ENCODE measurements at places on chromosomes 11 and 22. TPM values are rescaled to one million over a fixed set of nuclear protein-coding genes. Genes with fewer than 3 reads are reported as not detected.

GNAZ gene
- 0.35 TPM for total RNA-seq

GGT1 gene
- 44.6 TPM for total RNA-seq

DBX1 gene
- total RNA-seq, result not detected

ZP1 gene
- not detected for total RNA-seq

MISFA gene
- total RNA-seq, result 0.67 TPM

CSF2RB gene
- 0.58 TPM for total RNA-seq

VEGFB gene
- total RNA-seq, result 51.1 TPM

PGA5 gene
- not detected for total RNA-seq

A4GALT gene
- total RNA-seq, result 0.29 TPM

DNA sequence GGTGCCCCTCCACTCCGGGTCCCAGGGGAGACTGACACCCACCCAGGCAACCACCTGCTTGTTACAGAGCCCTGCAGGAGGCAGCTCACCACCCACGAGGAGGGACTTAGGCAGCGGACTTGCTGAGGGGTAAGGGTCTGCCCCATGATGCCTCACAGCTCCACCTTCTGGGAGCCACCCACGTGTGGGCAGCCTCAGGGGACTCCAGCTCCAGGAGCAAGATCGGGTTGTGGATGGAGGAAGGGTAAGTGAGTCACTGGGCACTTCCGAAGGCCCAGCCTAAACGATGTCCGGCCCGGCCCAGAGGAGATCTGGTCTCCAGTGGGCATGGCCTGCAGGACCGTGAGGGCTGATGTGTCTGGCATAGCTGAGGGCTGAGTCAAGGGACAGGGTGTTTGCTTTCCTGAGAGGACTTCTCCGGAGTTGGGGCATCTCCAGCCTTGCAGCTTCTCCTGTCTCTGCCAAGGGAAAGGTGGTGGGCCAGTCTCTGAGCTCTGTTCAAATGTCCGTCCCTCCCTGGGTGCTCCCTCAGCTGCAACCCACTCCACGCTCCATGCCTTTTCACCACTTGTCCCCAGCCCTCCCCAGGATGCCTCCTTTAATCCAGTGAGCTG lies 32.3 kb upstream of the P2RY2 start:
- H3K27ac ChIP-seq, result peak overlapping the region; percentile 16
- no peaks in the 10 kb centered on the region for H3K36me3 ChIP-seq
- peaks cover 24% of the 10 kb centered on the region for H3K27me3 ChIP-seq
- peaks cover 9% of the 10 kb centered on the region for H3K4me1 ChIP-seq
- no peak overlapping the region for H3K4me3 ChIP-seq
- DNase-seq, result no peak

GRCh38 chr22:29377979-29378378 lies 10.4 kb downstream of the AP1B1 start:
- H3K36me3 ChIP-seq, result peaks cover 25% of the 10 kb centered on the region
- no peak for DNase-seq
- peaks cover 40% of the 10 kb centered on the region for H3K4me1 ChIP-seq

DNA sequence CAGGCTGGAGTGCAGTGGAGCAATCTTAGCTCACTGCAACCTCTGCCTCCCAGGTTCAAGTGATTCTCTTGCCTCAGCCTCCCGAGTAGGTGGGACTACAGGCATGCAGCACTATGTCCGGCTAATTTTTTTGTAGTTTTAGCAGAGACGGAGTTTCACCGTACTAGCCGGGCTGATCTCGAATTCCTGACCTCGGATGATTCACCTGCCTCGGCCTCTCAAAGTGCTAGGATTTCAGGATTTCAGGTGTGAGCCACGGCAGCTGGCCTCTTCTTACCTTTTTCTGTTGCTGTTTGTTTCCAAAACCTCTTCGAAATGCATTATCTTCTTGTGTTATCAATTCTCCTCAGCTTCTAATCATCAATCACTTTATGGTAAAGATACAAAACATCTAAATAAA lies 22.1 kb upstream of the TMEM135 start:
- H3K27me3 ChIP-seq, result no peaks in the 10 kb centered on the region
- no peak overlapping the region for H3K27ac ChIP-seq
- H3K4me1 ChIP-seq, result peaks cover 4% of the 10 kb centered on the region
- DNase-seq, result no peak
- H3K4me3 ChIP-seq, result no peak overlapping the region

- H3K27me3 ChIP-seq, result no peaks in the 10 kb centered on the region
- H3K4me3 ChIP-seq, result no peak overlapping the region
- no peak for DNase-seq
Observed at GRCh38 chr11:114199051-114199450, 97.1 kb upstream of the NNMT start.

GRCh38 chr11:18312663-18313420 lies 9.1 kb downstream of the HPS5 start:
- peaks cover 9% of the 10 kb centered on the region for H3K4me1 ChIP-seq
- no peak for DNase-seq
- no peaks in the 10 kb centered on the region for H3K27me3 ChIP-seq
- H3K4me3 ChIP-seq, result no peak overlapping the region
- H3K27ac ChIP-seq, result no peak overlapping the region
- peaks cover 35% of the 10 kb centered on the region for H3K36me3 ChIP-seq

DNA sequence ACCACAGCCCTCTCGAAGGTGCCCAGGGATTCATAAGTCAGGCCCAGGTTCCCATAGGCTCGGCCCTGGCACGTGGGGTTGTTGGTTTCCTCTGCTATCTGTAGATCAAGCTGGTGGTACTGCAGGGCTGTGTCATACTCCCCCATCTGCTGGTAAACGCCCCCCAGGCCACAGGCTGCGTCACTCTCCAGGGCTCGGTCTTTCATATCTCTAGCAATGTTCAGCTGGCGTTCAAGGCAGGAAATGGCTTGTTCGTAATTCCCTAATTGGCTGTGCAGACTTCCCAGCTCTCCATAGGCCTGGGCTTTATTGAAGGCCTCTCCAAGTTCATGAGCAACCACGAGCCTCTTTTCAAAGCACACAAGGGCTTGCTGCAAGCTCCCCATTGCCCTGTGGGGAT lies 186.4 kb upstream of the PITPNB start:
- H3K4me3 ChIP-seq, result no peak overlapping the region
- H3K27me3 ChIP-seq, result no peaks in the 10 kb centered on the region
- no peaks in the 10 kb centered on the region for H3K36me3 ChIP-seq
- no peak overlapping the region for H3K27ac ChIP-seq

- DNase-seq, result no peak
- H3K27me3 ChIP-seq, result peaks cover 3% of the 10 kb centered on the region
- no peak overlapping the region for H3K4me3 ChIP-seq
- H3K4me1 ChIP-seq, result no peaks in the 10 kb centered on the region
- H3K36me3 ChIP-seq, result no peaks in the 10 kb centered on the region
Observed at GRCh38 chr22:27378311-27378800, 423.2 kb downstream of the MN1 start.

DNA sequence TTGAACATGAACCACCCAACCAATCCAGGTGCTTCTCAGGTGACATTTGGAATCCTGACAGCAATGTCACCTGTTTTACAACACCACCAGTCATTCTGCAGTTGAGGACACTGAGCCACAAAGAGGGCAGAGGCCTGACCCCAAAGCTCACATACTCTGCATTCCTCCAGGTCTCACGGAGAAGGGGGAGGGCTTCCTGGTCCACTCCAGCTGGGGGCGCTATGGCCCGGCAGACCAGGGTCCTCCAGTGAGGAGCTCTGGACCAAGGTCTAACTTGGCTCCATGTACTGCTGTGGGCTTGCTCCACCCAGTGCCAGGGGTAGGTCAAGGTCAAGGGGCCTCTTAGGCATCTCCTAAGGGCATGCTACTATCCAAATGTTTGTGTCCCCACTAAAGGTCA lies 1.5 kb upstream of the PNPLA3 start:
- H3K27me3 ChIP-seq, result peaks cover 23% of the 10 kb centered on the region
- no peak overlapping the region for H3K4me3 ChIP-seq
- no peak for DNase-seq
- H3K4me1 ChIP-seq, result peaks cover 4% of the 10 kb centered on the region
- no peak overlapping the region for H3K27ac ChIP-seq

DNA sequence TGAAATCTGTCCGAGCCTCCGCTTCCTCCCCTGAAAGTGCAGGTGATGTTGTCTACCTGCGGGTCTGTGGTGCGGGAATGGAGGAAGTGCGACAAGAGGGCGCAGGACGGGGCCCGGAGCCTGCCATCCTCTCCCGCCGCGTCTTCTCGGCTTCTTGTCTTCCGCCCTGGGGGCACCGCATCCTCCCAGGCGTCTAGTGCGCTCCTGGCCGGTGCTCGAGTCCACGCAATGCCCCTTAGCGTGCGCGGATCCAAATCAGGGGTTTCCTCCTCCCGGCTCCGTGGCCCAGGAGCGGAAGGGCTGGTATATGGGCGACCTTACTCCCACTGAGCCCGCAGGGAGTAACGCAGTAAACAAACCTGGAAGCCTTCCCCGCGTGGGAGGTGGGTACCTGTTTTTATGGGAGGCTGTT lies 405 bp downstream of the SFI1 start:
- H3K4me3 ChIP-seq, result peak overlapping the region; percentile 92
- H3K27ac ChIP-seq, result peak overlapping the region; percentile 96
- H3K36me3 ChIP-seq, result peaks cover 30% of the 10 kb centered on the region
- no peaks in the 10 kb centered on the region for H3K27me3 ChIP-seq
- peak; percentile 53 for DNase-seq

GRCh38 chr11:19642185-19643158 lies 70.2 kb upstream of the NAV2 start:
- H3K27me3 ChIP-seq, result peaks cover 2% of the 10 kb centered on the region
- no peak for DNase-seq
- no peaks in the 10 kb centered on the region for H3K36me3 ChIP-seq
- H3K27ac ChIP-seq, result no peak overlapping the region
- H3K4me1 ChIP-seq, result no peaks in the 10 kb centered on the region

- H3K4me3 ChIP-seq, result no peak overlapping the region
- no peak overlapping the region for H3K27ac ChIP-seq
- no peaks in the 10 kb centered on the region for H3K4me1 ChIP-seq
- no peak for DNase-seq
- no peaks in the 10 kb centered on the region for H3K36me3 ChIP-seq
- no peaks in the 10 kb centered on the region for H3K27me3 ChIP-seq
Observed at GRCh38 chr22:33984656-33985285, 64.5 kb upstream of the LARGE1 start.

- H3K27ac ChIP-seq, result no peak overlapping the region
- no peaks in the 10 kb centered on the region for H3K36me3 ChIP-seq
- no peaks in the 10 kb centered on the region for H3K27me3 ChIP-seq
Observed at GRCh38 chr22:31150615-31151014, 9.4 kb upstream of the RNF185 start.

DNA sequence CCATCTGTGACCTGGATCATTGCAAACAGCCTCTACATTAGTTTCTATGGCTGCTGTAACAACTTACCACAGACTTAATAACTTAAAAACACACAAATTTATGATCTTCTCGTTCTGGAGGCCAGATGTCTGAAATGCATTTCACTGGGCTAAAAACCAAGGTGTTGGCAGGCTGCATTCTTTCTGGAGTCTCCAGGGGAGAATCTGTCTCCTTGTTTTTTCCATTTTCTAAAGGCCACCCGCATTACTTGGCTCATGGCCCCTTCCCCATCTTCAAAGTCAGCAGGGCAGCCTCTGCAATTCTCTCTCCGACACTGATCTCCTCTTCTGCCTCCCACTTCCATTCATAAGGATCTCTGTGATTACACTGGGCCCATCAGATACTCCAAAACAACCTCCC lies 11.6 kb downstream of the SCGB1A1 start:
- H3K4me3 ChIP-seq, result no peak overlapping the region
- no peaks in the 10 kb centered on the region for H3K36me3 ChIP-seq
- no peak for DNase-seq
- no peaks in the 10 kb centered on the region for H3K27me3 ChIP-seq
- H3K27ac ChIP-seq, result peak overlapping the region; percentile 21

DNA sequence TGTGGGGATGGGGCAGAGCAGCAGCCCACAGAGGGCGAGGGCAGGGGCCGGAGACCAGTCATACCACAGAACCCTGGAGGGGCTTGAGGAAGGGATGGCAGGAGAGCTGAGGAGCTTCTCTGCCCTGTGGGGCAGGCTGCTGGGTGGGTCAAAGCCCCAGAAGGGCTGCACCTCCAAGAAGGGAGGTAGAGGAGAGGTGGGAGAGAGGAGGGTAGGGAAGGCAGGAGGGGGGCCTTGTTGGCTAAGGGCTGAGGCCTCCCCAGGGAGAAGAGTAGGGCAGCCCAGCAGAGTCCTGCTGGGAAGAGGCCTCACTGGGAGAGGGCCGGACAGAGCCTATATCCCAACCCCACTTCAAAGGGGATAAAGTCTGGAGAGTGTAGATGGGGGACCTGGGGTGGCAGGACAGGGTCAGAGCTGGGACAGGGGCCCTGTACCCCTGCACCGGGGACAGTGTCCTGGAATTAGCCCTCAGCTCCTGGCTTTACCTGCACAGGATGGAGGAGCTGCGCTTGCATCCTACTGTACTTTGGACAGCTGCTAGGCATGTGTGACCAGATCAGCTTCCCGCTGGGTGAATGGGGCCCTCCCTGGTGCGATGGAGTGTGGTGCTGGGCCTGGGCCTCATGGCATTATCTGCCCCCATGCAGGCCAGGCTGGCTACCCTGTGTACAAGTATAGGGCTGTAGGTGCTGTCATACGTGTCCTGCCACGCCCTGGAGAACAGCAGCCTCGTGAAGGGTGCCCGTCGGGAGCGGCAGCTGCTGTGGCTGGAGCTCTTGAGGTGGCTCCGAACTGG lies 7.3 kb downstream of the DGCR6L start:
- DNase-seq, result peak; percentile 4
- peaks cover 8% of the 10 kb centered on the region for H3K4me1 ChIP-seq
- H3K27ac ChIP-seq, result no peak overlapping the region
- no peaks in the 10 kb centered on the region for H3K27me3 ChIP-seq
- H3K36me3 ChIP-seq, result no peaks in the 10 kb centered on the region
